T-helper 2 cell (primary cell): ENCODE measurements at places on chromosomes 12 and 14.
A peak's percentile ranks its signal among the peaks of the same experiment; 100 is the strongest.

GRCh38 chr12:93980711-93981110 is 167.7 kb upstream of the PLXNC1 start:
- DNase-seq = no peak

GRCh38 chr14:104940526-104941150 is 16.0 kb downstream of the PLD4 start:
- no peak for DNase-seq

- no peak for DNase-seq
These were observed 11.5 kb downstream of the ZFP36L1 start for GRCh38 chr14:68781161-68782021.

- no peak for DNase-seq
These were observed 246.4 kb downstream of the SOX5 start for GRCh38 chr12:23703051-23703450.

GRCh38 chr12:89559753-89560152 is 33.9 kb upstream of the POC1B start:
- no peak for DNase-seq

DNA sequence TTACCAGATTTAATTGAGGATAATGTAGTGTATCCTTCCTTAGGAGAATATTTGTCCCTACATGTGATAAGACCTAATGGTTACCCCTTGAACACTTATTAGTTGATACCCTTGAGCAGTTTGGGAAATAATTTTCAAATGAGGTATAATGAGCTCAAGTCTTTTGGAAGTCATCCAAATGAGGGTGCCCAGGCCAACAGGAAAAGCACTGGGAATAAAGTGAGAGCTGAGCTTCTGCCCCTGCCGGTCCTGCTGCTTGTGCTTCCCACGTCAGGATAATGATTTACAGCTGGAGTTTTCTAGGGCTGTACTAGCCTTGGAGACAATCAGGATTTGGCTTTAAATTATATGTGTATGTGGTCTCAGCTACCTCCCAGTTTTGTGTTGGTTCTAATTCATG is 178.8 kb upstream of the FRMD6 start:
- no peak for DNase-seq

- no peak for DNase-seq
These were observed 13.7 kb upstream of the VPS37B start for GRCh38 chr12:122909442-122910288.

- DNase-seq = no peak
These were observed 41.2 kb upstream of the FKBP4 start for GRCh38 chr12:2753536-2753935.

GRCh38 chr12:67722296-67722695 is 73.8 kb downstream of the DYRK2 start:
- no peak for DNase-seq

DNA sequence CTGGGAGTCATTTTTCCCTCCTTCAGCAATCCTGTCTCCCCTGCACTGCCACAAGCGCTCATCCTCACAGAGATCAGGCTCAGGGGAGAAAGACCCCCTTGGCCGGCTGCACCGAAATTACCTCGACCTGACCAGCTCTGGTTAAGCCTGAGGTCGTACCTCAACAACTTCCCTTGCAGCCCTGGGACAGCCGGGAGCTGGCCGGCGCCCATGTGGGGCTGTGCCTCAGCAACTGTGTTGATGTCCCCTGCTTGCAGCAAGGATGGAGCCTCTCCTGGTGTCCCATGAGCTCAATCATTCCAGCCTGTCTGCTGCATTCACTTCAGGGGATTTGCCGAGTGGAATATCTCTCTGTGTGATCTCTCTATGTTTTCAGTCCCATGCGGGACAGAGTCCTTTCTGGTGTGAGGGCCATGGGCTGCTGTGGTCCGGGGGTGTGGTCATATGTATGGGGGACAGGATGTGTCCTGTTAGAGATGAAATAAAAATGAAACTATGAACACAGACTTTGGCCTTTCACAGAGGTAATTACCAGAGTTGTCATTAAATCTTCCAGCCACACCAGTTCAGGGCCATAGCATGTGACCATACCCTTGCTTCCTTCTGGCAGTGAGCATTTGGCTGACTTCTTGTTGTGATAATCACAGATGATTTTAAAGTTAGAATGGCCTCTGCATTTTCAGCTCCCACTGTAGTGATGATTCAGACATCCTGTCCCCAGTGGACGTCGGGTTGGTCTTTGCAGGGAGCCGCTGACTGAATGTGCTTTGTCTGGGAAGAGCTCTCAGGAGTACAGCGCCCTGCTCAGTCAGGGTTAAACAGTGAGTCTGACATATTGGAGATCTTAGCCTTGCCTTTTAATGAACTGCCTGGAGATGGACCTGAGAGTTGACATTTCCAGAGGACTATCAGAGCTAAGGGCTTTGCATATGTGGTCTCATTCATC is 405.9 kb downstream of the AACS start:
- DNase-seq = no peak

DNA sequence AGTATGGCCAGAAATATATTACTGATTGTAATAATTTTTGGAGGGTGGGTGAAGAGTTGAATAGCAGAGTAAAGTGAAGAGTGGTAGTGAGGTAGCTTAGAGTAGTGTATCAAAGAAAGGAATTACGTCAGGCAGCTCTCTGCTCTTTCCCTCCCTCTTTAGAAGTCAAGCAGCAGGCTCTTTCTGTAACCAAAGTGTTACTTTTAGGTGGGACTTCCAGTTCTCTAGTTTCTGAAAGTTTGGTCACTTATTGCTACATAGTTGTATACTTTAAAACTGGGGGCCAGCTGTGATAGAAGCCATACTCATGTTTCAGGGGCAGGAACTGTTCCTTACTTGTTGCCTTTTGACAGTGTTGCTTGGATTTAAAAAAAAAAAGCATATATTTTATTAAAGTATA is 30.6 kb downstream of the ATF7IP start:
- no peak for DNase-seq

DNA sequence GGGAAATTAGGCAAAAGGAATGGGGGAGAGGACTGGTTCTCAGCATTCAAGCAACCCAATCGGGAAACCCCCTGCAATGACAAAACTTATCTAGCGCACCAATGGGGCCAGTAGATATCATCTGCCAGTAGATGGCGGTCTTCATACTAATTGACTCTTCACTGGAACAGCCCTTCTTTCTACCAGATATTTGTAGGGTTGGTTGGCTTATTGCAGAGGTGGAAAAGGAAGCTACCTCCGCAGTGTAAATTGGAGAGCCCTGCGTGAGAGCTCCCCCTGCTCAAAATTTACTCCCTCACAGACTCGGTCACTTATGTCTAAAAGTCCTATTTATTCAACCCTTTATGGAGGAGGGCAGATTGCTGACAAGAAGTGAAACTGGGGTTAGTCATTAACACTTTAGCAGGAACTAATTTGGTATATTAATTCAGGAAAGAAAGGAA is 166.1 kb upstream of the CCND2 start:
- peak; percentile 41 for DNase-seq

GRCh38 chr12:14564336-14564959 is 3.2 kb downstream of the PLBD1 start:
- no peak for DNase-seq

GRCh38 chr14:76133103-76133502 is 18.6 kb upstream of the GPATCH2L start:
- DNase-seq = no peak

DNA sequence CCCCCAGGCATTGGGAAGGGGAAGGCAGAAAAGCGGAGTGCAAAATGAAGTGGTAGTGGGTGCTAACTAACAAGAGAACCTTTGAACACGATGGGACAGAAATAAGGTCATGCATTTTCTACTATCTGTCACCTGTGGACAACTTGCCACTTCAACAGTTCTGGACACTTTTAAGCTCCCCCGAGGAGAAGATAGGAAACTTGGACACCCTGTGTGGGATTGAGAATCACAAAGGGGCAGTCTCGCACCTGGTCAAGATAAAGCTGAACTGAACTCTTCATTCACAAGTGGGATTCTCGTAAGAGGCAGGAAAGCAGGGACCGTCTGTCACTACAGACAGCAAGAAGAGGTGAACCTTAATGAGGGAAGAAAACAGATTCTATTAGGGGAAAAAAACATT is 51.6 kb downstream of the EIF2S3B start:
- DNase-seq = no peak

- DNase-seq = no peak
These were observed 6.8 kb upstream of the PPP1R13B start for GRCh38 chr14:103854017-103854808.

- no peak for DNase-seq
These were observed 77.2 kb downstream of the C2CD5 start for GRCh38 chr12:22467190-22467589.

GRCh38 chr12:117789195-117789912 is 179.4 kb downstream of the KSR2 start:
- no peak for DNase-seq

DNA sequence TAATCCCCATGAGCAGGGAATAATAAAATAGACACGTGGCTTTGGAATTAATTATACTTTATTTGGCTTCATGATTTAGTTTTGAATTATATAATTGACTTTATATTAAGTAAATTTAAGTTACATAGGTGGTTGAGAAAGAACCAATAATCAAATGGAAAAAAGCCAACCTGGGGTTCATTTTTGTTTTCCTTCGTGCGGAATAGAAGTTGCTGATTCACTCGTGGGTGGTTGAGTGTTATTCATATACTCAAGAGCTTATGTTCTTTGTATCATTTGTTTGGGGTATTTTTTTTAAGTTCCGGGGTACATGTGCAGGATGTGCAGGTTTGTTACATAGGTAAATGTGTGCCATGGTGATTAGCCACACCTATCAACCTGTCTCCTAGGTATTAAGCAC is 58.0 kb downstream of the ZNF664 start:
- no peak for DNase-seq

DNA sequence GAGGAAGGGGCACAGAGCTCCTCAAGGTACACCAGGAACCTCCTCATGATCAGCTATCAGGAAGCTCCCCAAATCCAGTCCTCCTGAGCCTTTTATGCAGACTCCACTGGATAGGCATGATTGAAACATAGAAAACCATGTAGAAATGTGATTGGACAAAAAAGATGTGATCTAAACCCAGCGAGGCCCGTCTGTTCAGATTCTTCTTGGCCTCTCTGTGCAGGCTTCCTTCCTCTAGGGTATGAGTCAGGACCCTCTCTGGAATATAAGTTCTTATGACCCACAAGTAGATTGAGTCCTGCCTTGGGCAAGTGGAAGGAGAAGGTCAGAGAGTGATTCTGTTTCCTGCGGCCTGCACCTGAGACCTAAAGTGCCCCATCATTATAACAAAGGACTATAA is 166.3 kb downstream of the PHLDA1 start:
- DNase-seq = no peak

GRCh38 chr12:105358789-105359188 is 28.3 kb downstream of the C12orf75 start:
- no peak for DNase-seq

- no peak for DNase-seq
These were observed 14.3 kb upstream of the CORO1C start for GRCh38 chr12:108745641-108746040.

- no peak for DNase-seq
These were observed 69.9 kb downstream of the DDX51 start for GRCh38 chr12:132074216-132074615.

DNA sequence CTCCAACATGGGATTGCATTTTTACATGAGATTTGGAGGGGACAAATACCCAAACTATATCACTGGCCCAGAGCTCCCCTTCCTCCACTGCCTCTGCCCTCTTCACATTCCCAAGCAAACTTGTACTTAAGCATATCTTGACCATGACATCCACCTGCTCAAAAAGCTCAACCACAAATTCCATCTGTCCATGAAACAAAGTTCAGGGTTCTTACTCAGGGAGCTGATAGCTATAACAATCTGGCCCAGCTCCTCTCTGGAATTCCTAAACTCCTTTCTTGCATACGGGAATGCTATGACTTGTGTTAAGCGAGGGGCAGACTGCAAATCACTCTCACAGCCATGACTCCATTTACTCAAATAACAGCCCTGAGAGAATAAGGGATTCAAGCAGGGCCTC is 152.1 kb downstream of the GALC start:
- no peak for DNase-seq
